Breast epithelium (tissue), 4 donors: ENCODE measurements at places on chromosomes 2 and 18.

- no peak for DNase-seq
Measured at GRCh38 chr2:228227466-228227865, 46.0 kb upstream of the SPHKAP start.

DNA sequence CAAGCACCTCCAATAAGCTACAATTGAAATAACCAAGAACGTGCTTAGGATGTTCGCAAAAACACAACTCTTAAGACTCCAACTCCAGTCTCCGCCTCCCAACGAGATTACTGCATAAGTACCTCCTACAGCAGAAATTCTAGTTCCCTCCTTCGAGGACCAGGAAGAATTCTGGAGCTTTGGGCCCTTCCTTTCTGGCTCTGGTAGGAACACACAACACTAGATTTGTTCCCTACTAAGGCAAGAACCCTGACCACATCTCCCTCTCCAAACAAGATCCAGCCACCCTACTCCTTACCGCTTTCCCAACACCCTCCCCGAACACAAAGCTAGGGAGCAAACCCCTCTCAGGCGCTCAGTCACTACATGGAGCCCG, 721 bp downstream of the ADAM17 start:
- no peak for DNase-seq

GRCh38 chr2:186947516-186947915, 98.5 kb upstream of the ZSWIM2 start:
- DNase-seq: no peak

GRCh38 chr18:47036298-47036874, 965 bp upstream of the ELOA2 start:
- DNase-seq: no peak

DNA sequence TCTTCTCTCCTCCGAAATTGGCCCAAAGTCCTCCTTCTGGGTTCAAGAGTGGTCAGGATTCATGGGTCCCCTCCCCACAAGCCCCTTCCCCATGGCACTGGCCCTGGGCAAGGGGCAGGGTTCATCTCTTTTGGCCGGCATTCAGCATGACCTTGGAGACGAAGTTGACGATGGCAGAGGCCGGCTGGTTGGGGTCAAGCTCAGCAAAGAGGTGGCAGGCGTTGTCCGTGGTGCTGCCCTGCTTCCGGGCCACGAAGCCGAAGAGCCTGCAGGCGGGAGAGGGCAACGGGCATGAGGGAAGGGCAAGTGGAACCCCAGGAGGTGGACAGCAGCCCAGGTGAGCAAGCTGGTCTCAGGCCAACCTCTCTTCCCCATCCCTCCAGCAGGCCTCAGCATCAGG, 198.5 kb downstream of the TNS1 start:
- DNase-seq: no peak

GRCh38 chr2:181446985-181447384, 10.2 kb upstream of the ITGA4 start:
- no peak for DNase-seq
